ENCODE measurements at places on chromosomes 11 and 22.

DNA sequence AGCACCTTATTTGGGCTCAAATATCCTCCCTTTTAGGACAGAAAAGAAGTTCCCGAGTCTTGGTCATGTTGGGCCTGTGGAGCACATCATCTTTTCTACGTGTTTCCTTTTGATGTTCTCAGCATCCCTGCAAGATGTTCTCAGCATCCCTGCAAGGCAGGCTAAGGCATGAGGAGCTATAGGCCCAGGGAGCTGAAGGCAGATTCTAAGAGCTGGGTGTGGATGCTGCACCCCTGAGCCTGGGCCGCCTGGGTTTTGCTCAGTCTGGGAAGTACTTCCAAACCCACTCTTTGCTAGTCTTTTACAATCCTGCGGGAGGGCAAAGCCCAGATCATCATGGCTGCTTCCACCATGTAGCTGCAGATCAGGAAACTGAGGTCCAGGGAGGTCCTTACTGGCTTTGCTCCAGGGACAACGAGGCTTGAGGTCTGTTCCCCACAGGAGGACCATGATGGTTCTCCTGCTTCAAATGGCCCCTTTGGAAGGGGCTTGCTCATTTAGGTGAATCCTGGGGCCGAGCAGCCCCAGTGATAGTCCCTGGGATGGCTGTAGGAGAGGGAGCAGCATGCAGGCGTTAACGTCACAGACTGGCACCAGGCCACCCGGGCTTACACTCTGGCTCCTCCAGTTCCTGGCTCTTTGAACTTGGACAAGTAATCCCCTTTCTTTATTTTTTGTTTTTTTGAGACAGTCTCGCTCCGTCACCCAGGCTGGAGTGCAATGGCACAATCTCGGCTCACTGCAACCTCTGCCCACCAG lies 10.6 kb downstream of the LRRC75B start:
- no peak for DNase-seq

DNA sequence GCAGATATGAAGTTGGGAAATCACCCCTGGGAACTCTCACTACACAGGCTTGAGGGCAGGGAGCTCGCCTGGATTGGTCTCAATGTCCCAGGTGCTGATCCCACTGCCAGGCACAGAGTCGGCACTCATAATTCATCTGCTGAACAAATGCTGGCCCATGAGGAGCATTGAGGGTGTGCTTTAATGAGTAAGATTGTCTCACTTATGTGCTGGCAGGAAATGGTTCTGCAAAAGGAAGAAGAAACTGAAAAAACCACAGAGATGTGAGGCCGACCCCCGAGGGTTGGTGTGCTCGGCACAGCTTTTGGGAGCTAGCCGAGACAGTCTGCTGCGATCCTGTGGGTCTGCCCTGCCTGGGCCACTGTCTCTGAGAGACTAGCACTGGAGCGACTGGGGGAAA lies 9.4 kb downstream of the PLAAT2 start:
- DNase-seq: peak; percentile 43

DNA sequence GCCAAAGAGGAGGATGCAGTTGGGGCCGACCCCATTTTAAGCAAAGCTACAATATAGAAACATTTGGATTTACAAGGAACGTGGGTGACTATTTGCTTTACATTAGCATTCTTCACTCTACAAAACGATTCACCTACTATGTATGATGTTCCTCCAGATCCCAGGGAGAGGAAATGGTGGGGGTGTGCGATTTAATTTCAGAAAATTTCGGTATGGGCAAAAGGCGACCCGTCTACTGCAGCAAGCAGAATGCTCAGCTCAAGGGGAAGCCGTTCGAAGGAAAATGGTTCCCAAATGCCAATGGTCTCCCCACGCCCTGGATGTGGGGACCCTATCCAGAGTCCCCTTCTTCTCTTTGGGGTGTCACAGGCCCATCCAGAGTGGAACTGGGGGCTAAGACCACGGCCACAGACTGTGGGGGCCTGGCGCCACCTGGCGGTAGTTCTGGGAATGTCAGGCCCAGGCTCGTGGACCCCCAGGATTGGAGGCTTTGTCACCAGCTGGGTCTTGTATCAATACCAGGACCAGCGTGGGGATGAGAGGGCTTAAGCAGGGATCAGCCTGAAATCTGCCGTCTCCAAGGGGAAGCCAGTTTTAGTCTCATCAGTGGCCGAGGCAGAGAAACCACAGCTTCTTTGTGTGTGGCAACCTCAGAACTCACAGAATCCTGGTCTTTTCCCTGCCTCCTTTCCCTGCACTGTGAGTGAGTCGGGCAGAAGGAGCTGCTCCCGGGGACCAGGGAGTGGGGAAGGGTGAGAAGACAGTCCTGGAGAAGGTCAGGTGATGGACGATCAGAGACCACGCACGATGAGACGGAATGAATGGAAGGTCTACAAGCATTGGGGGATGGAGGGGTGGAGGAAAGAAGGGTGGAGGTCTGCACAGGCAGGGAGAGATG lies 8.4 kb downstream of the LRRC10B start:
- peak; percentile 50 for DNase-seq

- no peak for DNase-seq
Measured at GRCh38 chr11:86930957-86931547, 24.1 kb downstream of the FZD4 start.

- DNase-seq: peak; percentile 19
Measured at GRCh38 chr11:45543808-45544422, 121.5 kb downstream of the CHST1 start.

GRCh38 chr22:17481424-17481823 lies 81.9 kb upstream of the SLC25A18 start:
- no peak for DNase-seq

GRCh38 chr22:31127181-31127772 lies 4.5 kb downstream of the INPP5J start:
- DNase-seq: no peak

DNA sequence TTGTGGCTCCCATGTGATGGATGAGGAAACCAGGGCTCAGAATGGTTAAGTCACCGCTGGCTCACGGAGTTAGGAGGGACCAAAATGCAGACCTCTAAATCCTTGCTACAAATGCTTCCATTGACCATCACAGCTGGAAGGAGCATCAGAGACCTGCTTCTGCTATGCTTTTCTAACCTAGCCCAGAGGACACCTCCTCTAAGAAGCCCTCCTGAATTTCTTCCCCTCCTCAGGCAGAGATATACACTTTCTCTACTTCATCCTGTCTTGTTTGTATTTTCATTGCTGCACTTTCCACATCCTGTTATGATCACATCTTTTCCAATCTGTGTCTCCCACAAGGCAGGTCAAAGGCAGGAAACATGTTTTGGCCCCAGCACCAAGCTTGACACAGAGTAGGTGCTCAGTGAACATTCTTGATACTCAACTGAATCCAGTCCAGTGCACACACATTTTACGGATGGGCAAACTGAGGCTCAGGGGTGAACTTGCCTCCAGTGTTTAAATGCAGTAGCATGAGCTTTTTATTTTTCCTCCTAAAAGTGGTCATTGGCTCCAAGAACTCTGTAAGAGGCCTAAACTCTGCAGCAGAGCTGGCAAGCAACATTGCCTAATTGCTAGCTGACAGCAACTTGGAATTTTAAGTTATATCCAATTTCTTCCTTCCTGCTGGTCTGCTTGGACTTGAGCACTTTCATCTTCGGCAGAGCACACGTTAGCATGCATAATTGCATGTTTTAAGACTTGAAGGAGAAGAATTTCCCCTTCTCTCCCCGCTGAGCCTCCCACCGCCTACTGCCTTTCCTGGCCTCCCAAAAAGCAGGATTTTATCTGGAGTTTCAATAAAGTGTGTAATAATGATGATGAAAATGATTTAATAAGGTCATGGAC lies 12.7 kb downstream of the SCUBE1 start:
- no peak for DNase-seq

DNA sequence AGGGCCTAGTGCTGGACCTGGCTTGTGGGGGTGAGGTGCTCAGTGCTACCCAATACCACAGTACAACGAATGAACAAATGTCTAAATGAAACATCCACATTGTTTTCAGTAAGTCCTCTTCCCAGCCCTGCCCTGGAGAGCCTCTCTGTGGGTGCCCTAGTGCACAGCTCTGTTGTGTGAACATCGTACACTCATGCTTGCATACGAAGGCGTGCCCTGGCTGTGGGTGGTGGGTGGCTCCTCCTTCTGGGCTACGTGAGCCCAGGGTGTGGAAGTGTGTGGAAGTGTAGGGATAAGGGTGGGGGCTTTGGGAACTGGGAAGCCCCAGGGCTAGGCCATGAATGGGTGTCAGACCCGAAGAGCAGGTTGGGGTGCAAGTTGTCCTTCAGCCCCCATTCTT lies 592 bp upstream of the NLRX1 start:
- DNase-seq: no peak

DNA sequence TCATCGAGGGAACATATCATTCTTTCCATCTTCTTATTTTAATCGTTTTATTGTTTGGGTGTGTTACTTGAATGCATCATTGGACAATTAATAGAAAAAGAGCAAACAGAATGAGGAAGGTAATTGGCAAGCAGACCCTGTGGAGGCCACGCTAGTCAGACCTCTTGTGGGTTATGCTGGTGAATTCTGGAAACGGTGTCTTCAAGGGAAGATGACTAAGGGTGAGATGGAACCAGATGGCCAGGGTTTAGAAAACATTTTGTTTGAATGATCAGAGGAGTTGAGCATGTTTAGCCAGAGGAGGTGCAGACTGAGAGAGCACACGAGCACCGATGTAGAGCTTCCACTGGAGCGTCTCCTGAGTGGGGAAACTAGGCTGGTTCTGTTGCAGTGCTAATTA lies 8.5 kb downstream of the ST14 start:
- DNase-seq: peak; percentile 76

GRCh38 chr11:5390210-5390609 lies 6.6 kb downstream of the OR51M1 start:
- no peak for DNase-seq

GRCh38 chr11:75428281-75428724 lies 4.7 kb downstream of the KLHL35 start:
- peak; percentile 64 for DNase-seq

DNA sequence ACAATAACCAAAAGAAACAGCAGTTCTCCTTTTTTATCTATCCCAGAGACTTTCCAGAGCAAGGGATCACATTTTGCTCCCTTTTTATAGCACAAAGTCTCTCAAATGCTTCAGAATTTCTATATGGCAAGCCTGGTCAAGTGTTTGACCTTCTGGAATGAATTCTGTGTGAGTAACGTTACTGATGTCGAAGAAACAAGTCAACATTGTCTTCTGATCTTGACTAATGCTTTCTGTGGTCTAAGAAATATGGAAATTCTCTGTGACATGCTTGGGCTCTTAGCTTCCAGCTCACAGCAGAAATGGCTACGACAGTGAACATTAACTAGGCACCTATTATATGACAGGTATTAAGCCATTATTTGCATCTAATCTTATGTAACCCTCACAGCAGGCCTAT lies 411.7 kb downstream of the CADM1 start:
- DNase-seq: no peak

Data from ELR (cell line).